Dermis microvascular lymphatic vessel endothelial cell (primary cell): ENCODE measurements at places on chromosomes 7 and 10.

DNA sequence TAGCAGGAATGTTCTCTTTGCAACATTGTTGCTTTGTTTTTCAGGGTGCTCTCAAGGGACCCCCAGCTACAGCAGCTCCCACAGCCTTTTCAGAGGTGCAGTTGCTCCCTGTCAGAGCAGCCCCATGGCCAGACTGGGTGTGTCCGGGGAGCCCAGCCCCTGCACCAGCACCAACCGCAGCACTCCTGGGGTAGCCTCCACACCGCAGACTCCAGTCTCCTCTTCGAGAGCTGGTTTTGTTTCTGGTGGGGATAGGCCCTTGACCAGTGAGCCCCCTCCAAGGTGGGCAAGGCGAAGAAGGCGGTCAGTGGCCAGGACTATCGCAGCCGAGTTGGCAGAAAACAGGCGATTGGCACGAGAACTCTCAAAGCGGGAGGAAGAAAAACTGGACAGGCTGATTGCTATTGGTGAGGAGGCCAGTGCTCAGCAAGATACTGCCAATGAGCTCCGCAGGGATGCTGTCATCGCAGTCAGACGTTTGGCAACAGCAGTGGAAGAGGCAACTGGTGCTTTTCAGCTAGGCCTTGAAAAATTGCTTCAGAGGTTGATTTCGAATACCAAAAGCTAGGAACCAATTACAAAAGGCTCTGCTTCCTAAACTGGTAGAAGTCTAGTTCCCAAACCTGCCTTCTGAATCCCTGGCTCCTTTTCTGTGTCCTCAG is 5.4 kb downstream of the HSPA14 start:
- no peak for DNase-seq

DNA sequence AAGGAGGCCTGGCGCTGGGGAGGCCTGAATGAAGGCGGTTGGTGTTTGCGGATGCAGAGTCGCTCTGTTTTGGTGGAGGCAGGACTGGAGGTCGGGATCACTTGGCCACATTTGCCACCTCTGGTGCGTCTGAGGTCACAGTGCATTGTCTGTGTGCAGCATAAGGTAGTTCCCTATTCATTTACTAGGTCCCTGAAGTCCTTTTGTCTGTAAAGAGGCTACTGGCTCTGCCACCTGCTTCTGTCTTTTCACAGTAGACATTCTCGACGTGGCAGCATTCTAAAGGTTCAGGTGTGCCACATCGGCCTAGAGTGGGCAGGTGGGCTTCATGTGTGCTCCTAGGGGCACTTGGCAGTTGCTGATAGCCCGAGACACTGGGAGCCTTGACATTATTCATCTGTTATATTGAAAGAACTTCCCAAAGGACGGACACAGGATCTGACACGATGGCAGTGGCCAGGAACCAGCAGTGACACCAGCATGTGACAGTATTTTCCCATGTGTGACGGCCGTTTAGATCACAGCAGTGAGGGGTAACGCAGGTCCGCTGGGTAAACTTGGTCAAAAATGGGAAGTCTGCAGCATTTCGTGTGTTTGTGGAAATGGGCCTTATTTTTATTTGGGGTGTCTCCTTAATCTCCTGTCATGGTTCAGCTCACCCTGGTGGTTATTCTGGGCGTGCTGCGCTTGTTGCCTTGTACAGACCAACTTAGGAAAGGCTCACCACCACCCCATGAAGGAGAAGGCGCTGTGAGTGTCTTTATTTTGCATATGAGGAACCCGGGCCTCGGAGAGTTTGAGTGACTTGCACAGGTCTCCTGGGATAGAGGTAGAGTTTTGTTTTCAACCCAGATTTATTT is 5.9 kb downstream of the MGMT start:
- DNase-seq, result no peak

DNA sequence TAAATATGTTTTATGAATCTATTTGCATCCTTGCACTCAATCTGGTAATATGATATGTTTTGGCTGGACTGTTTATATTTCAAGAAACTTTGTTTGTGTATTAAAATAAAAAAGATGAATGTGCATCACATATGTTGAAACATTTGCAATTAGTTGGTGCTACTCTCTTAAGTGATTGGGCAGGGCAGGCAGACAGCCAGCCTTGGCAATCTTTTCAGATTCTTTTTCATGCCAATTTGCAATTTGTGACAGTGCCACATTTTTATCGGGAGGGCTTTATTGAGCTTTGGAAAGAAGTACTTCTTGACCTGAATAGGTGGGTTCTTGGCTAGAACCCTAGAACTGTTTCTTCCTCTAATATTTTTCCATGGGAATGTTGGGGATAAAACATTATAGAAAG is 152.2 kb downstream of the NXPH1 start:
- DNase-seq, result no peak

GRCh38 chr7:7956531-7957128 is 12.0 kb upstream of the GLCCI1 start:
- peak; percentile 5 for DNase-seq

GRCh38 chr7:45893374-45893995 is 5.2 kb downstream of the IGFBP1 start:
- DNase-seq, result no peak

GRCh38 chr10:12822893-12823170 is 178.7 kb downstream of the CCDC3 start:
- DNase-seq, result no peak

DNA sequence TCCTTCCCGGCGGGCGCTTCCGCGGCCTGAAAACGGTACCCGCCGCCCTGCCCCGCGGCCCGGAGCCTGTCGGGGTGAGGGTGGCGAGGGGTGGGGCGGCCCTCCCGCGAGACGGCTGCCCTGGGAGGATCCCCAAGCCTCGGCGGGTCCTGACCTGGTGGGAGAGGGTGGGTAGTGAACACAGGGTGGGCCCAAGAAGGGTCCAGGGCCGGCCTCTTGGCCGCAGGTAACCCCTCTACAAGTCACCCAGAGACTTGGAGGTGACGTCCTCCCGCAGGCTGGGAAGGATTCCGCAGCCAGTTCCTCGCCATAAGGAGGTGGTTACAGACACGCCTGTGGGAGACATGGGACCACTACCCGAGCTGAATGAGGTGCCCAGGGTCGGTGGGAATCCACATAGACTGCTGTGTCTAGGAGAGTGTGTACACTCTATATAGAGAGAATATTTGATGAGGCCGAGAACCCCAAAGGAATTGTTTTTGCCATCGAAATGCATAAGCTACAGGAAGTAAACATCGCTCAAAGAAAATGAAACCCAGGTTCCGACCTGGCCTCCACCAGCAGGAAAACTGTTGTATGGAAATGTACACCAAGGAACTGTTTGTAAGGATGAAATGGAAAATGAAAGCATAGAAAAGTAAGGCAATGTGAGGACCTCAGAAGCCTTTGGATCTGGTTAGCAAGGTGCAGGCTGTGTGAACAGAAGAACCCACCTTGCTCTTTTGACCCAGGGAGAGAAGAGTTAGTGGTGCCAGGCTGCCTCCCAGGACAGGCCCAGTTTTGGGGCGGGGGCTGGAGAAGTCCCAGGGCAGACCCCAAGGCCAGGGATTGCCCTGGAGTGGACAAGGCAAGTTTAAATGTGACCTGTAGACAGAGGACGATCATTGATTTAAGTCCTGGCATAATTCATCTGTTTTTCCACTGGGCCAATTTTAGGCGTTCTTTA is 659 bp downstream of the OPTN start:
- peak; percentile 47 for DNase-seq

DNA sequence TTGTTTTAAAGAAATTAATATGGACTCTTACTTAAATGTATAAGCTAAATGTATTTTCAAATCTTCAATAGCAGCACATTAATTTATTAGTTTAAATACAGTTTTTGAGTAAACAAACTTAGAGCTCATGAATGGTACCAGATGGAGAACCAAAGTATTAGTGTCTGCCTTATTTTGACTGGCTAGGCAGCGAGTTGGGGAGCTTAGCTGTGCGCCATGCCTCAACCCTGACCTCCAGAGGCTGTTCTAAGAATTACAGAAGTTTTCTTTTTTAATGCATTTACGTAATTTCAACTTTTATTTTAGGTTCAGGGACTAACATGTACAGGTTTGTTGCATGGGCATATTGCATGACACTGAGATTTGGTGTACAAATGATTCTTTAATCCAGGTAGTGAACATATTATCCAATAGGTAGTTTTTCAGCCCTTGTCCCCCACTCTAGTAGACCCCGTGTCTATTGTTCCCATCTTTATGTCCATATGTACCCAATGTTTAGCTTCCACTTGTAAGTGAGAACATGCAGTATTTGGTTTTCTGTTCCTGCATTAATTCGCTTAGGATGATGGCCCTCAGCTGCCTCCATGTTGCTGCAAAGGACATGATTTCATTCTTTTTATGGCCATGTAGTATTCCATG is 166.8 kb downstream of the IQUB start:
- peak; percentile 42 for DNase-seq

GRCh38 chr7:93011351-93012294 is 106.2 kb downstream of the SAMD9 start:
- DNase-seq, result peak; percentile 94

- no peak for DNase-seq
Measured at GRCh38 chr10:125765835-125766234, 9.8 kb downstream of the MMP21 start.

GRCh38 chr7:9026121-9026520 is 592.7 kb downstream of the NXPH1 start:
- no peak for DNase-seq

DNA sequence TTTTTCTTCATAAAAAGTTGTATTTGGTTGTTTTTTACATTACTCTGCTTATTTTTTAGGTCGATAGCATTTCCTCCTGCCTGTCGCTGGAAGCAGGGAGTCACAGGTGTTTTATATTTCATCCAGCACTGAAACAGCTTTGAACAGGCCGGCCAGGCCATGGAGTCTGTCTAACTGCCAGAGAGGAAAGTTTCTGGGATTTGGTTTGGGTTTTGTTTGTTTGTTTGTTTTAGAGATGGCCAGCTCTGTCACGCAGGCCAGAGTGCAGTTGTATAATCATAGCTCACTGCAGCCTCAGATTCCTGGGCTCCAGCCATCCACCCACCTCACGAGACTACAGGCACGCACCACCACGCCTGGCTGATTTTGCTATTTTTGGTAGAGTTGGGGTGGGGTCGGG is 23.4 kb downstream of the PROSER2 start:
- no peak for DNase-seq

- peak; percentile 49 for DNase-seq
Measured at GRCh38 chr10:67520924-67521520, 175.0 kb downstream of the CTNNA3 start.

- DNase-seq, result no peak
Measured at GRCh38 chr10:89744026-89744425, 42.6 kb downstream of the KIF20B start.

- no peak for DNase-seq
Measured at GRCh38 chr7:100208911-100209408, 10.8 kb upstream of the PVRIG start.

- DNase-seq, result no peak
Measured at GRCh38 chr10:34364253-34365037, 450.7 kb downstream of the PARD3 start.

DNA sequence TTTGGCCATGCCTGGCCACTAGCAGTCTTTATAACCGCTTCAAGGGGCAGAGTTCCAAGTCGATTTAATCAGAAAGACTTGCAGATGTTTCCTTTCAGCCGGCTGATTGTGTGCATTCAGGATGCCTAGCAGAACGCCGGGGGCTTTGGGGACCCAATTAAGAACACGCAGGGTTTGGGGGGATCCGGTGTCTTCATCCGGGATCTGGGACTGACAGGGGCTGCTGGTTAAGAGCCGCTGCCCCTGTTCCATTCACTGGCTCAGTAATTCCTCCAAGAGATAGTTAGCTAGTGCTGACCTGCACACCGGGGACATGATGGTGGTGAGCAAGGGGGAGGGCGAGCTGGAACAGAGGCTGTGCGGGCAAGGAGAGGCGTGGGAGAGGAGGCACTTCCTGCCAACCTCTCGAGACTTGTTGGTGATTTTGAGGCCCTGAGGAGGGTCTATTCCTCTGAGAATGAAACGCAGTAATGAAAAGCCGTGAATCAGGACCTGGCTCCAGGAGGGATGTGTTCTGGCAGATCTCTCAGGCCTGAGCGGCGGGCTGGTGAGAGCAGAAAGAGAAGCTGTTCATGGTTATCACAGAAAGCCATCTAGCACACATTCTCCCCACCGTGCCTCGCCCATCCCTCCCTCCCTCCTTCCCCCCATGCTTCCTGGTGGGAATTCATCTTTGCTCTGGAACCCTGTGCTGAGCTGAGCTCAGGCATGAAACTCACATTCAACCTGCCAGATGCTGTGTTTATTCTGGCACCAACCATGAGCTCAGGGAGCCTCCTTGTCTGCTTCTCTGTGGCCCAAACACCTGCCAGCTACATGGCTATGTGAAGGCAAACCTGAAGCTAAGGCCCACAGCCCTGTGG is 152.0 kb downstream of the CCDC3 start:
- DNase-seq, result no peak

DNA sequence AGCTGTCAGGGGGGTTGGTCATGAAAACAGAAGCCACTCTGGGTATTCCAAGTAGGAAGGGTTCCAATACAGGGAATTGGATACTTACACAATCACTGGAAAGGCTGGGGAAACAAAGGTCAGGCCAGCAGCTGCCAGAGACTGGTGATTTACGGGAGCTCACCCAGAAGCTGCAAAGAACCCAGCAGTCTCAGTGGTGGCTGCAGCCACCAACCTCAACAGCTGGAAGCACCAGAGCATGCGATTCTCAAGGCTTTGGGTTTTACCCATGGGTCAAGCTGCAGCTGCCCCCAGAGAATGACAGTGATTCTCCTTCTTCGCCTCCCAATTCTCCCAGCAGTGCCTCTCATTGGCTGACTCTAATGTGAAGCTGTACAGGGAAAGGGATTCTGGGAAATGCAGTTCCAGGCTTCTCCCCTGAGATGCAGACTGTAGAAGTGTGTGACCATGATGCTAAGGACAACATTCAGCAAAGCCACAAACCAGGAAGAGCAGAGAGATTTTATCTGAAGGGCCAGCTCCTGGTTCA is 107.2 kb upstream of the TCF7L2 start:
- DNase-seq, result no peak

DNA sequence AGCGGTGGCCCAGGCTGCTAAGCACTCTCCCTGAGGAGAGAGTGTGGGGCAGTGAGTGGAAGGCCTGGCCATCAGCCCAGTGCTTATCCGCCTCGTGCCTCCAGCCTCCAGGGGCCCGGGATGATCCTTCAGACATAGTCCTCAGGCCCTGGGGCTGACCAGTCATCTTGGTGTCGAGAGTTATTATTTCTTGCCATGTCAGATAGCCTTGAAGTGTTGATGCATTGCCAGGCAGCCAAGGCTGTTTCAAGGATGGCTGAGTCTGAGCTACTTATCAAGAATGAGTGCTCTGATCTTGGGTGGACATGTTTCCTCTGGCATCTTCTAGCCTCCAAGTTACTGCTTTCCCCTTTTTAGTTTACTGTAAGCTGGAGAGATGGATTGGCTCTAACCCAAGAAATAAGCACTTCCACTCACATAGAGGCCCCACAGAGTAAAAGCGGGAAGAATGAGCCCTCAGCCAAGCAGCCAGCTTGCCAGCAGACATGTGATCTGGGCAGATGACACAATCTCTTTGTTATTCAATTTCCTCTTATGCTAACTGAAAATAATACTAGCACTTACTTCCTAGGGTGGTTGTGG is 136.5 kb upstream of the NAMPT start:
- peak; percentile 91 for DNase-seq

DNA sequence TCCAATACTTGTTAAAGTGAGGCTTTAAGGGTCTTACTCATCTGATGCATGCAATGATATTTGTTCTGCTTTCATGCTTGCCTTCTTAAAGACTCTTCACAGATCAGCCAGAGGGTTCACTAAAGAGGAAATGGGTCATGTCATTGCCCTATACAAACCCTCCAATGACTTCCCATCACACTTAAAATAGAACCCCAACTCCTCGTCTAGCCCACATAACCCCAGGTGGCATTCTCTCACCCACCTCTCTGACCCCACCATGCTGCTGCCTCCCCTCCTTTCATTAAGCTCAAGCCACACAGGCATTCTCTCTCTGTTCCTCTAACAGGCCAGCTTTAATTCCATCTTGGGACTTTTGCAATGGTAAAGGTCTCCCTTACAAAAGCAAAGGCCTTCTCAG is 253.6 kb downstream of the GRID1 start:
- DNase-seq, result no peak
